ENCODE measurements at places on chromosomes 6 and 20.

DNA sequence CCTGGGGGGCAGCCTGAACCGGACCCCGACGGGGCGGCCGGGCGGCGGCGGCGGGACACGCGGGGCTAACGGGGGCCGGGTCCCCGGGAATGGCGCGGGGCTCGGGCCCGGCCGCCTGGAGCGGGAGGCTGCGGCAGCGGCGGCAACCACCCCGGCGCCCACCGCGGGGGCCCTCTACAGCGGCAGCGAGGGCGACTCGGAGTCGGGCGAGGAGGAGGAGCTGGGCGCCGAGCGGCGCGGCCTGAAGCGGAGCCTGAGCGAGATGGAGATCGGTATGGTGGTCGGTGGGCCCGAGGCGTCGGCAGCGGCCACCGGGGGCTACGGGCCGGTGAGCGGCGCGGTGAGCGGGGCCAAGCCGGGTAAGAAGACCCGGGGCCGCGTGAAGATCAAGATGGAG is 636 bp downstream of the SRF start:
- DNase-seq, result peak; percentile 26

DNA sequence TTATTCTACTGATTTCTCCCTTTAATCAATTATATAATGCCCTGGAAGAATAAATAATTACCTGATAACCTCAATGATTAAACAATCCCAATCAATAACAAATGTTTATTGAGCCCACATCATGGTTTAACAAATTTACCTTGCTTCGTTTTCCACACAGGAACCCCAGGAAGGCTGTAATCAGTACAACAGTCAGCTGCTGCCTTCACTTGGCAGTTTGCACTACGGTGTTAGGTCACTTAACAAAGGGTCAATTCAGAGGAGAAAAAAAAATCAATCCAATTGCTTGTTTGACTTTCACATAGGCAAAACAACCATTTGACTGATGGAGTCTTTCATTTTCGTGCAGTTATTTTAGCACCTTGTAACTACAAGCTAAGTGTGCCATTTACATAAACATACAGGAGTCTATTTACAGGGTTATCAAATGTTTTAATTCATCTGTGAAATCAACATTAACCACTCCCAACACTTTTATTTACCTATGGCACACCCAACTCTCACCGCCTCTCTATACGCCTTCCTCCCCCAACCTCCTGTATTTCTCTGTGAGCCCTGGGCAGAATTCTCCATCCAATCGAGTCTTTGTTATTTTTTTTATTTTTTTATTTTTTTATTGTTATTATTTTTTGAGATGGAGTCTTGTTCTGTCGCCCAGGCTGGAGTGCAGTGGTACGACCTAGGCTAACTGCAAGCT is 140.4 kb upstream of the TAB2 start:
- no peak for DNase-seq

DNA sequence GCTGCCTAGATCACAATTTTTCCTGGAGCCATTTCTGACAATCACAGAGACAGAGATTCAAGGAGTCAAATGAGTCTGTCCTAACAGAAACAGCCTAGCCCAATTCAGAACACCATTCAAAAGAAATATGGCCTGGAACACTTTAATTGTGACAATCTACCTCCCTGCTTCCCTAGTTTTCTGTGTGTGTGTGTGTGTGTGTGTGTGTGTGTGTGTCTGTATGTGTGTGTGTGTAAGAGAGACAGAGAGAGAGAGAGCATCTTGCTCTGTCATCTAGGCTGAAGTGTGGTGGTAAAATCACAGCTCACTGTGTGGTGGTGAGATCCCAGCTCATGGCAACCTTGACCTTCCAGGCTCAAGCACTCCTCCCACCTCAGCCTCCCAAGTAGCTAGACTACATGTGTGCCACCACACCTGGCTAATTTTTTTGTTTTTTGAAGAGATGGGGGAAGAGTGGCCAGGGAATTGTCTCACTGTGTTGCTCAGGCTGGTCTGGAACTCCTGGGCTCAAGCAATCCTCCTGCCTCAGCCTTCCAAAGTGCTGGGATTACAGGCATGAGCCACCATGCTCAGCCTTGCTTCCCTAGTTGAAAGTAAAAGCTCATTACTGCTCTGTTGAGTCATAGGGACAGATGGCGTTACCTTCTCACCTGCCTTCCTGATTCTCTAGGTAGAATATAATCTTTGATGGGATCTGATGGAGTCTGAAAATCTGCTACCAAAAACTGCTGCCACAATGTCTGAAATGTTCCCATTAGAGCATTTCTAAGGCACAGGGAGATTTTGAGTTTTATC is 89.6 kb upstream of the BEND6 start:
- DNase-seq, result no peak

- DNase-seq, result no peak
Observed at GRCh38 chr6:12490904-12491571, 200.9 kb downstream of the EDN1 start.

GRCh38 chr6:136087986-136088385 is 162.1 kb downstream of the MTFR2 start:
- DNase-seq, result no peak

- no peak for DNase-seq
Observed at GRCh38 chr20:64090165-64090564, 6.0 kb upstream of the LKAAEAR1 start.

DNA sequence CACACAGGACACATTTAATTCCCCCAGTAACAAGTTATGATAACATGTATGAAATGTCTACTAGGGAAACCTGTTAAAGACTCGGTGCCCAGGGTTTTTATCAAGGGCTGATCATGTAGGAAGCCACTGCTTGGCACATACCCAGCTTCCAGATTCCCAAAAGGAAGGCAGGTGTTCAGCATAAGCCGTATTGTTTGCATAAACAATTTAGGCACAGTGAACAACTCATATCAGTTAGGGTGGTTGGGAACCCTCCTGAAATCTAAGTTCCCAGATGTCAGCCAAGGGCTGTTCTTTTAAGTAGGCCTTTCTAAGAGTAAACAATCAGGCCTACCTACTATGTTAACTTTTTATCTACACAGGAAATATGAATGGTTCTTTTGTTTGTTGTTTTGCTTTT is 74.1 kb downstream of the ASXL1 start:
- no peak for DNase-seq

GRCh38 chr6:150491131-150491810 is 108.4 kb upstream of the PLEKHG1 start:
- DNase-seq, result no peak

Measured in Ammon's horn (tissue), 1 donor.